ENCODE measurements at places on chromosomes 13 and 19.
A peak's percentile ranks its signal among the peaks of the same experiment; 100 is the strongest.

- no peak for DNase-seq
These were observed 120.0 kb upstream of the RFC3 start for GRCh38 chr13:33697926-33698325.

- peak; percentile 87 for DNase-seq
These were observed 8.6 kb upstream of the CEACAM6 start for GRCh38 chr19:41746593-41747227.

- DNase-seq = peak; percentile 66
These were observed 31.5 kb upstream of the HIF3A start for GRCh38 chr19:46265217-46265828.

DNA sequence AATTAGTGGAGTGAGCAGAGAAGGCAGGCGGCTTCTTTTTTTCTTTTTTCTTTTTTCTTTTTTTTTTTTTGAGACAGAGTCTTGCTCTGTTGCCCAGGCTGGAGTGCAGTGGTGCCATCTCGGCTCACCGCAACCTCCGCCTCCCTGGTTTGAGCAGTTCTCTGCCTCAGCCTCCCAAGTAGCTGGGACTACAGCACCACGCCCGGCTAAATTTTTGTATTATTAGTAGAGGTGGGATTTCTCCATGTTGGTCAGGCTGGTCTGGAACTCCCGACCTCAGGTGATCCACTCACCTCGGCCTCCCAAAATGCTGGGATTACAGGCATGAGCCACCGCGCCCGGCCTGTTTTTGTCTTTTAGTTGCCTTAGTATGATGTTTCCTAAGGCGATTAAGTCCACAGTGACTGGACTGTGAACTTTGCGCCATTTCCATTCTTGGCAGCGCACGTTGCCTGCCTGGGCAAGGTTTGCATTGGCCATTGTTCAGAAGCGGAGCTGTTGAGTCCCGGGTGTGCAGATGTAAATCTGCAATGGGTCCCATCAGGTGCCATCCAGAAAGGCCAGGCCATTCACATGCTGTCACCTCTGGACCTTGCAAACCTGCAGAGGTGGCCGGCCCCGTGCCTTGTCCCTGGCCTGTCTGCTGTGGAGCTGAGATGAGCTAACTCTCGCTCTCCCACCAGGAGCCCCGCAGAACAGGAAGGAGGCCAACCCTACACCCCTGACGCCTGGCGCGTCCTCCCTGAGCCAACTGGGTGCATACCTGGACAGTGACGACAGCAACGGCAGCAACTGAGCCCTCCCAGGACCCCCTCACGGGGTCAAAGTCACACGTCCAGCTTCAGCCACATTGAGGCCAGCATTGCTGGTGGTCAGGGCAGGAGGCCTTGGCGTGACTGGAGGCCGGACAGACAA is 10.9 kb upstream of the SHD start:
- no peak for DNase-seq

GRCh38 chr13:29924482-29925350 is 74.3 kb upstream of the UBL3 start:
- no peak for DNase-seq

DNA sequence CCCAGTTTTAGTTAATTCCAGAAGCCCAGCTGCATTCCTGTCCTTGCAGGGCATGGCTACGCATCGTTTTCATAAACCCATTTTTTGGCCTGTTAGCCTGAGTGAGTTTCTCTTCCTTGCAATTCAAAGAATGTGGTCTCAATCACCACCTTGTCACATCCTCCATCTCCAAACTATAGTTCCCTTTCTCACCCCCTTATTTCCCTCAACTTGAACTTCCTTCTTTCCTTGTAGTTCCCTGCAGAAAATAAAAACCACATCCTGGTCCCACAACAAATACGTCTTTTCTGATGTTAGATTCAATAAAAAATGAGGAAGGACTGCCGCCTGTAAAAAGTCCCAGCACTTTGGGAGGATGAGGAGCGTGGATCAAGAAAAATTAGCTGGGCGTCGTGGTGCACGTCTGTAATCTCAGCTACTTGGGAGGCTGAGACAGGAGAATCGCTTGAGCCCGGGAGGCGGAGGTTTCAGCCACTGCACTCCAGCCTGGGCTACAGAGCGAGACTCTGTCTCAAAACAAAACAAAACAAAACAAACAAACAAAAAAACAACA is 13.2 kb downstream of the ADGRE3 start:
- peak; percentile 76 for DNase-seq

DNA sequence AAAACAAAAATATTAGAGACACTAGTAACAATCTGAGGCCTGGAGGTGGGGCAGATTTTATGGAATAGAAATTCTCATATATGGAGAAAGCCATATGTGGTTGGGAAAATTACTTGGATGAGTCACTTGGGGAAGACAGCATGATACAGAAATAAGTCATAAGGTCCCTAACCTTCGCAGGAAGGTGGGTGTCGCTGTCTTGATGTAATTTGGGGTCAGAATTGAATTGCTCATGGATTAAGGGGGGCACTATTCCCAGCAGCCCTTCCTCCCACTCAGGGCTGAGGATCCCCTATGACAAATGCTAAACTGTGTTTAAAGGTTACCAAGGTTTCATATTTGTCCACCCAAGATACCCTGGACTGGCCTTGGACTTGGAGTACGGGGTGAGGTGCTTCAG is 5.0 kb downstream of the RDH8 start:
- no peak for DNase-seq

GRCh38 chr13:41502673-41503072 is 45.3 kb downstream of the RGCC start:
- no peak for DNase-seq

DNA sequence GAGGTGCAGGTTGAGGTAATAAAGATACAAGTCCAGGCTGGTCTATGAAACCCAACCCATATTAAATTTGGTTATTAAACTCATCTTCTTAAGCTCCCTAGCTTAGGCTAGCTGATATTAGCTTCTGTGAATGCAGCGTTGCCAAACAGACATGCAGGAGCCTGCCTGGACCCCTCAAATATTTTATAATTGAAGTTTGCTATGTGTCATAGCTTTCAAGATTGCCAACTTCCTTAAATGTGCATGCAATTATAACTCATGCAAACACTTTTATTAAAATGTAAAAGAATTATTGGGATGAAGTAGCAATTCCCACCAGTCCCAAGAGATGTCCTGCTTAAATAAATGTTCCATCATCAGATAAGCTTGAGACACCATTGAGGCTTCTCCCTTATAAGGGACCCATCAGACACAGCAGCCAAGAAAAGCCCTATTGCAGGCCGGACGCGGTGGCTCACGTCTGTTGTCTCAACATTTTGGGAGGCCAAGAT is 51.3 kb downstream of the MBNL2 start:
- DNase-seq = no peak

- no peak for DNase-seq
These were observed 290.2 kb upstream of the ATXN8OS start for GRCh38 chr13:69817333-69817869.

GRCh38 chr13:23348262-23349127 is 85.0 kb downstream of the SACS start:
- no peak for DNase-seq

DNA sequence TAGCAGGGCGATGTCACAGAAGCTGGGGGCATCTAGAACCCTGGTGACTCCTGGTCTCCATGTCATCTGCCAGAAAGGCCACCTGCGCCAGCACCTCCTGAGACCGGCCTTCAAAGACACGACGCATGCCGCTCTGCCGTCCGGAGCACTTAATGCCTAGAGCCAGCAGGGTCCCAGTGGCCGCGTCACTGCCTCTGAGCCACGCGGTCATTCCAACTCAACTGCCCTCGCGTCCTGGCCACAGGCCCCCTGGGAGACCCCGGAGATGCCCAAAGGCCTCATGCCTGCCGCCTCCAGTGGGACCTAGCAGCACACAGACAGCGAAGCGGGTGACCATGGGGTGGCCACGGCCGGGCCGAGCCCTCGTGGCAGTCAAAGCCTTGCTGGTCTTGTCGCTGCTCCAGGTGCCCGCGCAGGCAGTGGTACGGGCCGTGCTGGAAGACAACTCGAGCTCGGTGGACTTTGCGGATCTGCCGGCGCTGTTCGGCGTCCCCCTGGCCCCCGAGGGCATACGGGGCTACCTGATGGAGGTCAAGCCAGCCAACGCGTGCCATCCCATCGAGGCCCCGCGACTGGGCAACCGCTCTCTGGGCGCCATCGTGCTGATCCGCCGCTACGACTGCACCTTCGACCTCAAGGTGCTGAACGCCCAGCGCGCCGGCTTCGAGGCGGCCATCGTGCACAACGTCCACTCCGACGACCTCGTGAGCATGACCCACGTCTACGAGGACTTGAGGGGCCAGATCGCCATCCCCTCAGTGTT is at the start of gene ZNRF4:
Gene ZNRF4 (plus strand): TSS at position 51 of the 763 bp plus-strand sequence. CDS start 75 bp downstream, at position 126.
- DNase-seq = no peak

DNA sequence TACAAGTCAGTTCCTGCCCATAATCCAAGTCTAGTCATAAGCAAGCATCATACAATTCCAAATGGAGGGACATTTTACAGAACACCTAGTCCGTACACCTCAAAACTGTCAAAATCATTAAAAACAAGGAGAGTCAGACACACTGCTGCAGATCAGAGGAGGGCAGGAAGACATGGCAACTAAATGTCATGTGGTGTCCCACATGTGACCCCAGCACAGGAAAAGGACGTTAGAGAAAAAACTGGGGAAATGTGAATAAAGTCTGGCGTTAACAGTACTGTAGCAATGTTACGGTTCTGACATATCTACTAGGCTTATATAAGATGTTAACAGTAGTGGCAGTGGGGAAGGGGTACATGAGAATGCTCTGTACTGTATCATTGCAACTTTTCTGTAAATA is 2.3 kb downstream of the ZSCAN5A start:
- DNase-seq = no peak

DNA sequence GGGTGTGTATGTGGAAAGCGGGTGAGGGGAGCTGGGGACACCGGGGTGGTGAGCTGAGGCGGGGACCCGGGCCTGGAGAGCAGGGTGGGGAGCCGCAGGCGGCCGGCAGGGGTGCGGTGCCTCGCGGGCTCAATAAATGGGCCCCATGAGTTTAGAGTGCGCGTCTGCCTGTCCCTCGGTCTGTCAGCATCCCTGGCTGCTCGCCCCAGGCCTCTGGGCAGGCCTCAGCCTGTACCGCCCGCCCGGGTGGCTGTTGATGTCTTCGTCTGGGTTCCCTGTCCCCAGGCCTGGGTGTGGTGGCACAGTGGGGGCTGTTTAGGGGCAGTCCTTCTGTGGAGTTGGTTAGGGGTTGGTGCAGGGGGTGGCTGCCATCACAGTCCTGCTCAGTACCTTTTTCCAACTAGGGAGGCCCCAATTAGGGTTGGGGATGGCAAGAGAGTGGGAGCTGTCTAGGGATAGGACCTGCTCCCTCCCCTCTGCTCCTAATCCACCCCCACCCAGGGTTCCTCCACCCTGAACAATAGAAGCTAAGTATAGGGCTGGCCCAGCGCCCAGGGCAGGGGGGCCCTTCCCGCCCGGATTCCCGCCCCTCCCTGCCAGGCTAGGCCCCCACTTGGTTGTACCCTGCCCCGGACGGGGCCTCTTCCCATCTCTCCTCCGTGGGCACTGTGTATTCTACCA is 12.2 kb downstream of the CIC start:
- peak; percentile 50 for DNase-seq

DNA sequence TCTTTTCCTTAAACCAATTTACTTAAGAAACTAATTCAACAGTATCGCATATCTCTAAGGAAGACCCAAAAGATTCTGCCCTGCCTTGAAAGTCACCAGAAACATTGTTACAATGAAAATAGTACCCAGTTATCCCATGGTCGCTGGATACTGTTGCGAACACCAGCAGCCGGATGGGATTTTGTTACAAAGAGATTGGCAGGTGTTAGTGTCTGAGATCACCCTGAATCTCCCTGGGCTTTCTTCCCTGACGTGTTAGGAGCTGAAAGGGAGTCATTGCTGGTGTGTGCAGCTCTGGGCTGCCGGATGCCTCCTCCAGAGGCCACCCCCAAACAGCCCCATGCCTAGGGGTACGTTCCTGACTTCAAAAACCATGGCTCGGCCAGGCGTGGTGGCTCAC is 38.2 kb downstream of the PTPRS start:
- DNase-seq = no peak

- DNase-seq = no peak
These were observed 105.4 kb downstream of the WDFY2 start for GRCh38 chr13:51689663-51689996.

- DNase-seq = no peak
These were observed 43.4 kb upstream of the PDCD5 start for GRCh38 chr19:32537580-32537979.

- DNase-seq = no peak
These were observed 338 bp downstream of the SLC35E1 start for GRCh38 chr19:16571822-16572331.

GRCh38 chr19:29777781-29778309 is 33.9 kb upstream of the CCNE1 start:
- DNase-seq = no peak

GRCh38 chr13:34731486-34731885 is 210.6 kb upstream of the NBEA start:
- no peak for DNase-seq

- DNase-seq = peak; percentile 38
These were observed 1075.2 kb downstream of the PCDH9 start for GRCh38 chr13:66154976-66155375.

GRCh38 chr13:93529961-93530360 is 303.4 kb downstream of the GPC6 start:
- no peak for DNase-seq

DNA sequence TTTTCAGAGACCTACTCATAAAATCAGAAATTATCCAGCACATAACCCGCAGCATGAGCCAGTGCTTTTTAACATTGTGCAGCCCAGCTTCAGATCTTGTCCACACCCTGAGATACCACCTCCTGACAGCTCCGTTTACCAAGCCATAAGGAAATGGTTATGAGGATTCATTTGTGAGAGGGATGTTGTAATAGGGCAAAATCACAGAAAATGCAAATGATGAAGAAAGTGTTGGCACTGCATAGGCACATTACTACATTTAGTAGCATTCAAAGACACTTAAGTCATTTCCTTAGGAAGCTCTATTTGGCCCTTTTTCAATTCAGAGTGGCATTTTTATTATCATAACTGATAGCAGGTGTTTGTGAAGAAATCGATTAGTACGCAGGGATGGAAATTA is 277.5 kb downstream of the DNAJC15 start:
- no peak for DNase-seq

DNA sequence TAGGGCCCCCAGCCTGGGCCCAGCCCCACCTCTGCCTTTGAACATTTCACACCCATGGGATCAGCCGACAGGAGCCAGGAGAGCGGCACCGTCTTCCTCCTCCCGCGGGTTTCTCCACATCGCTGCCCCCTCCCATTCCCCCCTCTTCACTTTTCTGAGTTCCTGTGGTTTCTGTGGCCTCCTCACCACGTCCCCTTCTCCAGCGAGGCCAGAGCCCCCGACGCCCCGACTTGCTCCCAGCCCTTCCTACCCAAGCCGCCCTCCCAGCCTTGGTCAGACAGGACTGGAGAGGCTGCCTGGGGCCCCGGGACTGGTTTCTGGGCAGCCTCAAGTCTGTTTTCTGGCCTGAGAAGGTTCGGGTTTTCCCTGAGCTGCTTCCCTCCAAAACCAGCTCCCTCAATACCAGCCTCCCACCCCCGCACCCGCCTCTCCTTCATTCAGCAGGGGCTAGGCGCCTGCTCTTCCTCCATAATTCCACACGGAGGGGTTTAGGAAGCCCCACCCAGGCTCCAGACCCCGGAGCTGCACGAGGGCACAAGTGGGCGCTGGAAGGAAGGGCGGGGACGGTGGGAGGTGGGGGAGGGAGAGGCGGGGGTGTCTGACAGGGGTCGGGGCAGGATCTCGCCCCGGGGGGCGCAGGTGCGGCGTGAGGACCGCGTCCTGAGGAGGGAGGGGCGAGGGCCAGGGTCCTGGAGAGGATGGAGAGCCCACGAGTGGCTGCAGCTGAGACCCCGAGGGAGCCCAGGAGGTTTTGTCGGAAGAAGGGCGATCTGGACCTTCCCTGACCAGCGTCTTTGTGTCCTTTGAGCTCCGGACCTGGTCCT is 4.0 kb upstream of the SIGLEC10 start:
- DNase-seq = no peak

Measured in Kasumi-1 (cell line).